ENCODE measurements at places on chromosomes 11 and 22.
A peak's percentile ranks its signal among the peaks of the same experiment; 100 is the strongest.

DNA sequence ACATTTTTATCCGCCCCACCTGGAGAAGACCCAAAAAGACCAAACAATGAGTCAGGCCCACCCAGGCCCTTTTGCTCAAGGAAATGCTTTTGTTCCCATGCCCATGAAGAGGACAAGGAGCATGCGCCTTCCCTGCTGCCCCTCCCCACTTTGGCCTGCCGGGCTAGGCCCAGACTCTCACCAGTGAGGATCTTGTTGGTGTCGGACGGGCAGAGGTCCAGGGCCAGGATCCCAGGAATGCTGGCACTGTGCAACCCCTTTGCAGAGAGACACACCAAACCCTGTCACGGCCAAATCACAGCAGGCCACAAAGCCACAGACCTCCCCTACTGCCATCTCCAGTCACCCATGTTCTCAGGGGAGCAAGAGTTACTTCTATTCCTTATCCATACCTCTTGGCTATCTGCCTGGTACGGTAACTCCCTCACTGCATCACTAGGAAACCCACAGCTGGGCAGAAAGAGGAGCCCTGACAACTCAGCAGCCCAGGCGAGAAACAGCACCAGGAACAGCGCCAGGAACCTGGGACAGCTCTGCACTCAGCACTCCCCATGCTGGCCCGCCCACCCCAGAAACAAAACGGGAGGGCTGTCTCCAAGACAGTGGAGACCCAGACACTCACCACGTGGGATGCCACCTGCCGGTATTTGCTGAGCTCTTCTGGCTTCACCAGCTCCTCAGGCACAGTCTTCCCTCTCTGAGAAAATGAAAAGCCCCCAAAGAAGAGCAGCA is 5.5 kb downstream of the PRPF19 start:
- DNase-seq = no peak

- DNase-seq = no peak
Measured at GRCh38 chr11:134055029-134055428, 13.8 kb upstream of the JAM3 start.

- no peak for DNase-seq
Measured at GRCh38 chr22:46002757-46003270, 25.9 kb upstream of the WNT7B start.

DNA sequence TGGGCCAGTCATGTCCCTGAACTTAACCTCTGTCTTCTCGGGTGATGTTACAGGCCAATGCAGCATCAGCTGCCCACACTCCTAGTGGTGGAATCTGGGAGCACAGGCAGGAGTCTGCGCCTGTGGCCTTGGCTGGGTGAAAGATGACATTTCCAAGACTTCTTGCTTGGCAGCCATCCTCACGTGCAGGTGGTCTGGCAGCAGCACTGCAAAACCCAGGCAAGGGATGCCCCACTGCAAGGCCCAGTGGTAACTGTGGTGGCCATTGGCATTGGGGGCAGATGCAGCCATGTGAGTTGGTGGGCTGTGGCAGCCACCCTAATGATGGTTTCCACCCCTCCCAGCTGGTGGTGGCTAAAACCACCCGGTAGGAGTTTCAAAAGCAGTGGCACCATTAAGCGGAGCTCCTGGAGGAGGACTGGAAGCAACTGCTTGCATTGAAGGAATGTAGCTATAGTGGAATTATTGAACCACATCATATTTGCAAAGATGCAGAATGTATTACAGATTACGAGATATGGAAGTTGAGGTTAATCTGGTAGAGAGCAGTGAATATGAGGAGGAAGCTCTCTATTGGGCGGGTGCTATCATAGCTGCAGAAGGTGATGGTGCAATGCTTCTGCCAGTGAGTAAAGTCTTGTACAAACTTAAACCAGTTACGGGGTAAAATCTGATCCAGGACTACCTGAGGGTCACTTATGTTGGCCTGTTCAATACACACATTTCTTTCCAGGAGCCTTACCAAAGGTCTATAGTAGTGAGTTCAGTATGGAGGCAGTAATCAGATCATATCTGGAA is 120.7 kb upstream of the TOP3B start:
- peak; percentile 35 for DNase-seq

DNA sequence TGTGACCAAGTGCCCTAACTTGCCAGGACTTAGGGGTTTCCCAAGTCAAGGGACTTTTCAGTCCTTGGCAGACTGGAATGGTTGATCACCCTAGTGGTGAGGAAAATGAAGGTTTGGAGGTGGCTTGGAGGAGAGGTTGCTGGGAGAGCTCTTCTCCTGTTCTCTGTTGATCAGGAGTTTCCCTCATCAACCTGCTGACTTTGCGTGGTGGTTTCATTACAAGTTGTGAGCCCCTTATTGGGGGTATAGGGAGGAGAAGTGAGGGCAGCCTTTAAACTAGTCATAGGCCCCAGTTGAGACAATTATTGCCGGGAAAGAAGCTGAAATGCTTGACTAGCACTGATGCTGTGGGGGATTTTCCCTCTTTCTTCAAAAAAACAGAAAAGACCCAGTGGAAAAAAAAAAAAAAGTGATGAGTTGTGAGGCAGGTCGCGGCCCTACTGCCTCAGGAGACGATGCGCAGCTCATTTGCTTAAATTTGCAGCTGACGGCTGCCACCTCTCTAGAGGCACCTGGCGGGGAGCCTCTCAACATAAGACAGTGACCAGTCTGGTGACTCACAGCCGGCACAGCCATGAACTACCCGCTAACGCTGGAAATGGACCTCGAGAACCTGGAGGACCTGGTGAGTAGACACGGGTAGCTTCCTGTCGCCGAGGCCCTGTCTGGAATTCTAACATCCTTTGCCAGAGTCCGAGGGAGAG is at the start of gene CXCR5:
TSS of gene CXCR5 (plus strand) at position 525 of the 704 bp plus-strand sequence. CDS start at position 575, 50 bp downstream.
- no peak for DNase-seq

DNA sequence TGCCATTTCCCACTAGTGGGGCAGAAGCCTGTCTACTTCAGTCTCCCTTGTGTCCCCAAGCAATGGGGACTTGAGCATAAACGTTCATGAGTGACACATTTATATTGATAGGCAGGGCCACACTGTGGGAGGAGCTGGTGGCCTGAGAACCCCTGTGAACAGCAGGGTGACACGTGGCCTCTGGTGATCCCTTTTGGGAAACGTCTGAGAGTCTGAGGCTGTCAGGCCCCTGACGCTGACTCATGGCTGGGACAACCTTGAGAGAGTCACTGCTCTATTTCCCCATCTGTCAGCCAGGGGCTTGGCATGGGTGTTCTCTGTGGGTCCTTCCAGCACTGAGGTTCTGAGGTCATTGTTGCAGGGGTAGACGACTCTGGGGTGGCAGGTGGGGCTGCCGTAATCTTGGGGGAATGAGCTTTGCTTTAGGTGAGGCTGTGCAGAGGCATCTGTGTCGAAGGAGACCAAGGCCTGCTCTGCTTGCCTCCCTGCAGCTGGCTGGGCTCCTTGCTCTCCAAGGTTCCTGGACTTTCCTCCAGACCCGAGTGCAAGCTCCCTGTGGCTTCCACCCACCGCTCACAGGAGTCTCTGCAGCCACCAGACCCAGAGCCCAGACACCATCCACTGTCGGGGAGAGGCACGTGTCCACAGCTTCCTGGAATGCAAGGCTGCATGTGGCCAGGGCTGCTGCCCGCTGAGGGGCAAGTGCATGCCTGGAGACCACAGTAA is 54.7 kb downstream of the SMIM38 start:
- no peak for DNase-seq

GRCh38 chr11:65419772-65420481 is 2.7 kb upstream of the NEAT1 start:
- DNase-seq = peak; percentile 41

DNA sequence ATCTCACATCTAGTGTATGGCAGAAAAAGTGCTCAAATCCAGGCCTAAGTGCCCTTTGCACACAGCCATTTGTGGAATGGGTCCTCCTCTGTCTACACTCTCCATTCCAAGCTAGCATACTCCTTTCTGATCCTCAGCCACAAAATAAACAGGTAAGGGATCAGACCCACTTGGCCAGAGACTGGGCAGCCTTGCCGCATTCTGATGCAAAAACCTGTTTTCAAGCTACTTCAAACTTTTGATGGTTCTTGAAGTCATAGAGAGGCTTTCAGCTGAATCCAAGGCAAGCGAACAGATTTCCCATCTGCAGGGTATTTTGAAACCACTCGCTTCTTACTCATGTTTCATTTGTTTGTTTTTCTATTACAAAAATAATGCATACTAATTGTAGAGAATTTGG is 136.6 kb upstream of the NAV2 start:
- DNase-seq = no peak

DNA sequence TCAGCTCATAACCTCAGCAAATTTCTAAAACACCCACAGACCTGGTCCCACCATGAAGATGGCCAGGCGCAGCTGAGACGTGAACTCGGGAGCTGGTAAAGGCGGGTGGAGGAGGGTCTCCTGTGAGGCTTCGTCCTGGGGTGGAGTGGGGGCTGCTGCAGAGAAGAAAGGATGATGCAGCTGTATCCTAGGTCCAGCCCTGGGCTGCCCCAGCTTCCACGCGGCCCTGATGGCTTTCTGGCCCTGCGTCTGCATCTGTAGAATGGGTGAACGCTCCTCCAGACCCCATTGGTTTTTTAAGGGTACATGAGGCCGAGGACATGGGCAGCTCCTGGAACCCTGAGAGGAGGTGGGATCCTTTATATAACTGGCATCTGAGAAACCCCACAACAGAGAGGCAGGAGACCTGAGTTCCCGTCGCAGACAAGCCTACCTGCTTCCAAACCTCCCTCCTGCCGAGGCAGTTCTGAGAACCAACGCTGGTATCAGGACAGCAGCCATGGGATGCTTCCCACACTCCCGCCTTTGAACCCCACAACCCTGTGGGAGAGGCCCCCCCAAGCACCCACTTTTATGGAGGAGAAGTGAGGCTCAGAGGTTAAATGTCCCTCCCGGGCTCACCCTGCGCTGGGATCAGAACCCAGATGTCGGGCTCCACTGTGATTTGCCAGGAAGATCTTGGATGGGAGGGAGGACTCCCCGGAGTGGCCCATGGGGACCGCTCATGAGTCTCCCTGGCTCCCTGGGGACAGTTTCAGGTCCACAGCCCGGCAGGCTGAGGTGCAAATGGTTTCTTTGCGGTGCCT is 55.2 kb upstream of the FGF3 start:
- no peak for DNase-seq

GRCh38 chr11:44979543-44980399 is 29.1 kb upstream of the TP53I11 start:
- no peak for DNase-seq

- no peak for DNase-seq
Measured at GRCh38 chr11:18624161-18624560, 10.0 kb downstream of the SPTY2D1 start.

- DNase-seq = no peak
Measured at GRCh38 chr11:92249156-92249753, 24.6 kb downstream of the FAT3 start.

- DNase-seq = no peak
Measured at GRCh38 chr11:100592619-100593260, 94.3 kb upstream of the ARHGAP42 start.

GRCh38 chr11:60785806-60786361 is 751 bp downstream of the MS4A10 start:
- DNase-seq = no peak

DNA sequence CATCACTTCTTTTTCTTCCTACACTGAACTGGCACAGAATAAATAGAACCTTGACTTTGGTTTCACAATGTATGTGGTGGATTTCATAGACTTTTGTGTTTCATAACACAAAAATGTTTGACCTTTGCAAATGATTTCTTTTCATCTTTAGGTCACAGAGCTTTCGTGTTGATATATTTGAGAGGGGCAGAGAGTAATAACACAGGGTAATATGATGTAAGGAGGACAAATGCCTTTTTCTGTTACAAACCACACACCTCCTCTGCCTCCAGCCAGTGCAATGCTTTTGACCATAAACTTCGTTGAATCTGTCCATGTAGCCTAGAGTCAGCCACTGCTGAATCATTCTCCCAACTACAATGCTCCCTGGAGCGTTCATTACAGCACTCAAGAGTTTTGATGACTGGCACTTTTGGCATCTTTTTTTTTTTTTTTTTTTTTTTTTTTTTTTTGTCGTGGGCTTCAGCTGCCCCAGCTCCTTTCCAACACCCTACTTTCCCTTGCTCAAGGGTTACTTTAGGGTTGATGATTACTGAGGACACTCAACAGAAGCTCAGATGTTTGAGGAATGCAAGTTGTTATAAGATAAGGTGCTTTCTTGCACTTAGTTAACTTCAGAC is 11.4 kb upstream of the CAT start:
- DNase-seq = no peak

GRCh38 chr11:96014217-96014616 is 90.3 kb upstream of the MTMR2 start:
- no peak for DNase-seq

DNA sequence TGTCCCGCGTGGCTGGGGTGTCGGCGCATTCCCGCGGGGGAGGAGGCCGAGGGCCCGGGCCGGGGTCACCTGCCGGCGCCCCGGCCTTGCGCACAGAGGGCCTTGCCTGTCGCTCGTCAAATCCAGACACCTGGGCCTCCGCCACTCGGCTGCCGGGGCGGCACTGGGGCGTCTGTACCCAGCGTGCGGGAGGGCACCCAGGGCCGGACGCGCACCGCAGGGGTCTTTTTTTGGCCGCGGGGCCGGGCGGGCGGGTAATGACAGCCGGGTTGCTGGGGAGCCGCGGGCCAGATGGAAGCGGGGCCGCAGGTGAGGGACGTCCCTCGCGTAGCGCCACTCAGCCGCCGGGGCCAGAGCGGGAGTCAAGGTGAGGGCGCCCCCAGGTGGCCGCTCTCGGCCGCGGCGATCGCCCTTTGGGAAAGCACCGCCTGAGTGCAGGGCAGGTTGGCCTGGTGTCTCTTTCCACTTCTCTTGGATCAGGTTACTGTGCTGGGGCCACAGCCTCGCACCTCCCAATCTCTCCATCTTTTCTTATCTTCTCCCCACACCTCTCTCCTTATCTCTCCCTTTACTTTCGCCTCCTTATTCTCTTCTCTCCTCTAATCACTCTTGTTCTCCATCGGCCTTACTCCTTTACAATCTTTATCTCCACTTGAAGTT is 3.5 kb downstream of the PHLDB1 start:
- peak; percentile 60 for DNase-seq

GRCh38 chr22:30457981-30458380 is 13.8 kb downstream of the SEC14L3 start:
- no peak for DNase-seq

- no peak for DNase-seq
Measured at GRCh38 chr11:57323167-57323854, 1.4 kb downstream of the TNKS1BP1 start.

GRCh38 chr22:28222976-28223745 is 304.1 kb upstream of the PITPNB start:
- DNase-seq = no peak

DNA sequence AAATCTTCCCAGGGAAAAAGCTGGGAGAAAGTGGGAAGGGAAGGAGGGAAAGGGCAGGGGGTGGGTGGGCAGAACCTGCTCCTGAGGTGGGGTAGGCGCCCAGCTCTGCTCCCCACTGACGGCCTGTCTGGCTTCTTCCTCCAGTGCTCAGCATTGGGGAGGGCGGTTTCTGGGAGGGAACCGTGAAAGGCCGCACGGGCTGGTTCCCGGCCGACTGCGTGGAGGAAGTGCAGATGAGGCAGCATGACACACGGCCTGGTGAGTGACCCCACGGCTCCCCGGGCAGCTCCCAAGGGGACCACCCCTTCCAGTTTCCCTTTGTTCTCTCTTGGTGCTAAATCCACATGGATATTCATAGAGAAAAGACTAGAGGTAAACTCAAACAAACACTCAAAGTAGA is 25.9 kb downstream of the SHANK3 start:
- no peak for DNase-seq

Measured in HuH-7.5 (cell line).